Subcutaneous preadipocyte (primary cell): ENCODE measurements at places on chromosomes 6 and 20. TPM values are rescaled to one million over a fixed set of nuclear protein-coding genes. Genes with fewer than 3 reads are reported as not detected.

The BPIFB4 gene
- not detected in 2 replicates for total RNA-seq

The TREM1 gene
- total RNA-seq, result 0.78 and 7.0 TPM in 2 replicates

The ABRACL gene
- total RNA-seq, result 26.8 and 32.3 TPM in 2 replicates

The RSPO3 gene
- not detected in 2 replicates for total RNA-seq

The GSTA3 gene
- total RNA-seq, result not detected in 2 replicates

The PCED1A gene
- total RNA-seq, result 19.0 and 27.9 TPM in 2 replicates

The PPP1R16B gene
- not detected in 2 replicates for total RNA-seq

The ARFGEF3 gene
- total RNA-seq, result under 0.01 and 0.20 TPM in 2 replicates

The ACTL10 gene
- total RNA-seq, result 1.5 and 3.9 TPM in 2 replicates

The CSE1L gene
- total RNA-seq, result 111 and 149 TPM in 2 replicates

The SEL1L2 gene
- not detected in 2 replicates for total RNA-seq

The APMAP gene
- total RNA-seq, result 55.1 and 64.3 TPM in 2 replicates

The TOX2 gene
- total RNA-seq, result 1.1 and 2.0 TPM in 2 replicates

The HDGFL1 gene
- total RNA-seq, result not detected in 2 replicates

The AKIRIN2 gene
- total RNA-seq, result 13.2 and 14.5 TPM in 2 replicates

The HLA-DQA2 gene
- not detected in 2 replicates for total RNA-seq

The ANGPT4 gene
- not detected in 2 replicates for total RNA-seq

The PTCRA gene
- not detected in 2 replicates for total RNA-seq

The STMN3 gene
- total RNA-seq, result 8.8 and 15.1 TPM in 2 replicates

The ATP6V1G2 gene
- 1.8 TPM in 2 replicates for total RNA-seq

The NMBR gene
- 0.37 TPM in 1 of 2 replicates, not detected in the other for total RNA-seq

The KCNK16 gene
- total RNA-seq, result not detected in 2 replicates

The NOX3 gene
- total RNA-seq, result not detected in 2 replicates

The SRF gene
- 13.6 and 27.0 TPM in 2 replicates for total RNA-seq
